ENCODE measurements at places on chromosomes 1 and 21.

DNA sequence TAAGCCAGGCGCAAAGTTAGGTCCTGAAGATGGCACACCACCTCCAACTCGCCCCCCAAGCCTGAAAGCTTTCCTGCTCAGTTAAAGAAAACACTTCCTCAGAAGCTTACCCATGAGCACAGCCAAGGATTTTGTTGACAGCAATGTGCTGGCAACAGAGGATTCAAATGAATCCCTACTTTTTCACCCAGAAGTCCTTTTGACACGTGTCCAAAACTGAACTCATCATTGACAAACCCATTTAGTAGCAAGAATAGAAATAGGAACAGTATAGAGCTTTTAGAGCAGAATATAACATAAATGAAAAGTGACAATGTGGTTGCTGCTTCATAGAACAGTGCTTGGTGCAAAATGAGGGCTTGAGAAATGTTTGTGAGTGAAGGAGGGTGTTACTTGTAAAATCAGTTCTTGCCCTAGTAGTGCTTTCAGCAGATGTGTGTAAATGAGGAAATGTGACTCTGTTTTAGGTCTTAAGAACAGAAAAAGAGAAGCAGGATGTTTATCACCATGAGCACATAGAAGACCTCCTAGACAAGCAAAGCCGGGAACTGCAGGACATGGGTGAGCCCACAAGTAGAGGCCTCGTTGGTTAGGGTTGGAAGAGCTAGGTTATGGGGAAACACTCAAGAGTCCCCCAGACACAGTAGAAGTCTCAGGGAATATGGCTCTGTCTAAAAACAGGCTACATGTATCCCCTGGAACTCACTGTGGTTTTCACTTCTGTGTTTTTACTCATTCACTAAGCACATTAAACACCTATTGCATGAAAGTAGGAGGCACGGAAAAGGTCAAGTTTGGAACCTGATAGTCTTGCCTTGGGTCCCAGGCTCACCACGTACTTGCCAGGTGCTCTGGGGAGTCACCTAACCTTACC is 48.6 kb upstream of the TMEM125 start:
- no peak for DNase-seq

DNA sequence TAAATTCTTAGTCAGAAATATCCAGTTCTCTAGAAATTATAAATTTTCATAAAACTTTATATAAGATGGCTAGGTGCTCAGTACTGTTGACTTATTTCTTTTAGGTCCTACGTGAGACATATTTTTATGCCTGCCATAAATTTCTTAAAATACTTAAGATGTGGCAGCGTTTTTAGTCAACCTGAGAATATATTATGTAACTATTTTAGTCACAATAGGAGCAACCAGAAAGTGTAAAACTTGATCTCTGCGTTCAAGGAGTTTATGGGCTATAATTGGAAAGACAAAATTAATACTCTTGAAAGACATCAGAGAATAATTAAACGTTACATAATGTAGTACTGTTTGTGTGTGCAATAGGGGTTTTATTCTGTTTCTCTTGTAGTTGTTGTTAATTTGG is 24.1 kb upstream of the PGM1 start:
- no peak for DNase-seq

DNA sequence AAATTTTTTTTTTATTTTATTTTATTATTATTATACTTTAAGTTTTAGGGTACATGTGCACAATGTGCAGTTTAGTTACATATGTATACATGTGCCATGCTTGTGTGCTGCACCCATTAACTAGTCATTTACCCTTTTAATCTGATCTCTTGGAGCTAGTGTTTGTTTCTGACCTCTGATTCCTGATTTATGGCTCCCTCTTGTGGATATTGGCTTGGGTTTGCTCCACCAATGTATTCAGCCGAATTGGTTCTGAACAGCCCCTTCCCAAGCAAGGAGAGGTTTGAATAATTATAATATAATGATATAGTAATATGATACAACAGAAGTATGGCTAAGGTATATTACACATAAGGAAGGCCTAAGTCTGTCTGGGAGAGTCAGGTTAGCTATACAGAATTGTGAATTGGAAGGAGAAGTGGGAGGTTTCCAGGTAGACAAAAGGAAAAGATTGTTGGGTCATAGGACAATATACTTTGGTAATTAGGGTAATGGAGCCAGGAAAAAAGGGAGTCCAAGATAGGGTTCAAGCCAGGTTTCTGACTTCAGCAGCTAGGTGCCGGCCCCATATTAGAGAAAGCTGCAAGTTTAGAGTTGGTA is 53.1 kb upstream of the HMCN1 start:
- no peak for DNase-seq

GRCh38 chr1:219708919-219709543 is 96.1 kb upstream of the ZC3H11B start:
- DNase-seq, result no peak

DNA sequence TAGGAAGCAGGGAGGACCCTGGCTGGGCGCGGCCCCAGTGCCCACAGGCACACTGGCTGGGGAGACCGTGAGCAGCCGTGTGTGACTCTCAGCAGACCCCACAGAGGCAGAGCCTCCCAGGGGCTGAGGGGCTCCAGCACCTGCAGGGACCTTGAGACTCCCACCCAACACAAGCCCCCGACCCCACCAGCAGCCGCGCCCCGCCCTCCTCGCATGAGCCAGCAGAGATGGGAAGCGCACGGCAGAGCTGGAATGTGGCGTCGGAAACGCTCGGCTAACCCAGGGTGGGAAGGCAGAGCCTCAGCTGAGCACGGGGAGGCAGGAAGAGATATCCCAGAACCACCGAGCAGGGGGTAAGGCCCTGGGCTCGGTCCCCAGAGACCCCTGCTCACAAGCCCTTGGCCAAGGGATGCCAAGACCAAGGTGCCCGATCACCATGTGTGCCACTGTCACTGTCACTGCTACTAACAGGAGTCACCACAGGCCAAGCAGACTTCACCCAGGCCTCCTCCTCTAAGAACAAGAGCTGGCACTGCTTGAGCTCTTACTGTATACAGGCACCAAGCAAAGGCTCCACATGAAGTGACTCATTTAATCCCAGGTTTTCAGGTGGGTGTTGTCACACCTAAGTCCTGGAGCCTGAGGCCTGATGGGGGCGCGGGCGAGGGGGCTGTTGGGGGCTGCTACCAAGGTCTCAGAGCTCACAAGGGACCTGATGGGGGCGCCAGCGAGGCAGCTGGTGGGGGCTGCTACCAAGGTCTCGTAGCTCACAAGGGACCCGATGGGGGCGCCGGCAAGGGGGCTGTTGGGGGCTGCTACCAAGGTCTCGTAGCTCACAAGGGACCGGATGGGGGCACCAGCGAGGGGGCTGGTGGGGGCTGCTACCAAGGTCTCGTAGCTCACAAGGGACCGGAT is 20.1 kb downstream of the MEGF6 start:
- DNase-seq, result no peak

DNA sequence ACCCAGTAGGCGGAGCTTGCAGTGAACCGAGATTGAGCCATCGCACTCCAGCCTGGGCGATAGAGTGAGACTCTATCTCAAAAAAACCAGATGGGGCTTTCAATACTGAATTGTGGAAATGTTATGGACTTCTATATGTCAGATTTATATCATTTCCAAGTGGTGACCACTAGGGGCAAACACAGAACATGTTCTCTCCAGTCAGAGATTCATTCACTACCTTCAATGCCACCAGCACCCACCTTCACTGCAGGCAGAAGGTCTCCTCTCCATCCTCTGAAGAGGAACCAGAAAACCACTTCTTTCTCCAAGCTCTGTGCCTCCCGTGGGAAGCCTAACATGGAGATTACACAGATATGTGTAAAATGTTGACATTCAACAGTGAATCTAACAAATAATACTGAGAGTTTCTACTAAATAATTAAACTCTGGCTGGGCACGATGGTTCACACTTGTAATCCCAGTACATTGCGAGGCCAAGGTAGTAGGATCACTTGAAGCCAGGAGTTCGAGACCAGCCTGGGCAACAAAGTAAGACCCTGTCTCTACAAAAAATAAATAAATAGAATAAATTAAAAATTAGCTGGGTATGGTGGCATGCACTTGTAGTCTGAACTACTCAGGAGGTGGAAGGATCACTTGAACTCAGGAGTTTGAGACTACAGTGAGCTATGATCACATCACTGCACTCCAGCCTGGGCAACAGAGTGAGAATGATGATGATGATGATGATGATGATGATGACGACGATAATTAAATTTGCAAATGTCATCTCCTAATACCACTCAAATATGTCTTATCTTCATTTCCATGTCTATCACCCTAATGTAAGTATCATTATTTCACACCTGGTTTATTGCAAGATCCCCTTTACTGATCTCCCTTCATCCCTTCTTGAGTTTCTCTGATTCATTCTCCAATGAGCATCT is 151.1 kb downstream of the ZNF281 start:
- DNase-seq, result no peak

- no peak for DNase-seq
Measured at GRCh38 chr1:108512239-108513043, 47.5 kb upstream of the EEIG2 start.

DNA sequence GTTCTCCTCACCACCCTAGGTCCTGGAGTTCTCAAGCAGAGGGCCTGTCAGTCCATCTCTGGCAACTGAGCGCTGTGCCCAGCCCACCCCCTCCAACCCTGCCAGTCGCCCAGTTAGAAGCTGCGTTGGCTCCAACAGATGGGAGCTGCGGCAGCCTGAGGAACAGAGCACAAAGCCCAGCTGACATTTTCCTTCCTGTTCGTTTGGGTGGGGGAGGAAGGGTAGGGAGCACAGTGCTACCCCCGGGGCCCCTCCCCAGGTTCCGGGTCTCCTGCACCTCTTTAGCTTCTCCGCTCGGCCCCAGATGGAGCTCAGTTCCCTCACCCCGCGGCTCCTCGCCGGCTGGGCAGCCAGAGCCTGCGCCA is 1.4 kb downstream of the LRRN2 start:
- no peak for DNase-seq

DNA sequence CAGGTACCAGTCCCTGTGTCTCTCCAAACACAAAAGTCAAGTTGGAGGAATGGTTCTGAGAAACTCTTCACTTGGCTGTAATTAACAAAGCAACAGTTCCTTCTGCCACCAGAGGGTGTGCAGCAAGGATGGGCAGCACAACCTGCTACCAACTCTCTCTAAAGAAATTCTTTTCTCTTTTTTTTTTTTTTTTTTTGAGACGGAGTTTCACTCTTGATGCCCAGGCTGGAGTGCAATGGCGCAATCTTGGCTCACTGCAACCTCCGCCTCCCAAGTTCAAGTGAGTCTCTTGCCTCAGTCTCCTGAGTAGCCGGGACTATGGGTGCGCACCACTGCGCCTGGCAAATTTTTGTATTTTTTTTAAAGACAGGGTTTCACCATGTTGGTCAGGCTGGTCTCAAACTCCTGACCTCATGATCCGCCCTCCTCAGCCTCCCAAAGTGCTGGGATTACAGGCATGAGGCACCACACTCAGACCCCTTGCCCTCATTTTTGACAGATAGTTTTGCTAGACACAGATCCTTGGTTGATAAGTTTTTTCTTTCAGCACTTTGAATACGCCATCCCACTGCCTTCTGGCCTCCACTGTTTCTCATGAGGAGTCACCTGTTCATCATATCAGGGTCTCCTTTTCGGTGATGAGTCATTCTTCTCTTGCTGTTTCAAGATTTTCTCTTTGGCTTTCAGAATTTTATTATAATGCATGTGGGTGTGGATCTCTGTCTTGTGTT is 12.1 kb upstream of the DEGS1 start:
- DNase-seq, result no peak

DNA sequence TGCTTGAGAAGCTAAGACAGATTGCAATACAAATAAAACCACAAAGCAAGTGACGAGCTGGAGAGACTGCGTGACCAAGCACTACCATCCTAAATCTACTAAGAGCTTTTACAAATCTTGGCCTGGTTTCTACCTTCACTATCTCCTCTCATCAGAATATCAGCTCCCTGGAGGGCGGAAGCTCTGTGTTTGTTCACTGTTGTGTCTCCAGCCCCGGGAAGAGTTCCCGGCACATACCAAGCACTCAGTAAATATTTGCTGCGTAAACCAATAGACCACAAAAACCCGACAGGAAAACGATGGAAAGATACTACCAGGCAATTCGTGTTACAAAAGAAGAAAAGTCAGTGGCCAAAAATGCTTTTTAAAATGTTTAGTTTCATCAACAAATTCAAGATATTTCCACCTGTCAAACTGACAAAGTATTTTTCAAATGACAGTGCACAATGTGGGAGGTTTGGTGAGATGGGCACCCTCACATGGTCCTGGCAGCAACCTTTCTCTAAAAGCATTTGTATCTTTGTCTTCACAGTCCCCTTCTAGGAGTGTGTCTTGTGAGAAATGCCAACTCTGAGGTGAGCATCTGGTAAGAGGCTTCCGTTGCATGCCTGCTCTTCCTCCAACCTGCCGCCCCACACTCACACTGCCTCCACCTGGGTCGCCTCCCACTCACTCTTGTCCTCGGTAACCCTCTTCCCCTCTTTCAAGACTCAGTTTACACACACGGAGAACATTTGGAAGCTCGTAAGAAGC is 34.7 kb downstream of the SLC1A7 start:
- no peak for DNase-seq

GRCh38 chr1:7043719-7044535 is 258.7 kb downstream of the CAMTA1 start:
- DNase-seq, result no peak

GRCh38 chr21:37620401-37620800 is 253.8 kb downstream of the DYRK1A start:
- DNase-seq, result no peak

- DNase-seq, result no peak
Measured at GRCh38 chr1:172429331-172430127, 9.0 kb downstream of the C1orf105 start.

- no peak for DNase-seq
Measured at GRCh38 chr21:15130751-15131150, 66.0 kb upstream of the NRIP1 start.

DNA sequence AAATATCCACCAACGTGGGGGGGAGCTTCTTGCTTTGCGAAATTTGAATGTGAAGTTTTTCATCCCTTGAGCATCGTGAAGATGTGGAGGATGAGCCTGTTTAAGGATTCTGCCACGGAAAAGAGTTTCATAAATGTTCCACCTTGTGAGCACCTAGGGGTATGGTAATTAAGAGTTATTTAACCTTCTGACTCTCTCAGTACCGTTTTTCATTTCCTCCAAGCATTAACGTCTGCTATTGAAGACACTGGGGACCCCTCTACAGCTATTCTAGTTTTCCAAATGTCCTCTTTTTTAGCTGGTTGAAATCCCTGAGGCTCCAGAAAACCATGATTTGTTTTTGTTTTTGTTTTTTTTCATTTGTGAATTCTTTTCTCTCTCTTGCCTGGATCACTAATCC is 79.1 kb upstream of the GALNT2 start:
- DNase-seq, result no peak

- no peak for DNase-seq
Measured at GRCh38 chr1:41232305-41232704, 9.8 kb downstream of the SCMH1 start.

- no peak for DNase-seq
Measured at GRCh38 chr1:47178020-47178419, 11.8 kb downstream of the PDZK1IP1 start.

GRCh38 chr1:229859026-229859425 is 208.0 kb upstream of the GALNT2 start:
- DNase-seq, result no peak

DNA sequence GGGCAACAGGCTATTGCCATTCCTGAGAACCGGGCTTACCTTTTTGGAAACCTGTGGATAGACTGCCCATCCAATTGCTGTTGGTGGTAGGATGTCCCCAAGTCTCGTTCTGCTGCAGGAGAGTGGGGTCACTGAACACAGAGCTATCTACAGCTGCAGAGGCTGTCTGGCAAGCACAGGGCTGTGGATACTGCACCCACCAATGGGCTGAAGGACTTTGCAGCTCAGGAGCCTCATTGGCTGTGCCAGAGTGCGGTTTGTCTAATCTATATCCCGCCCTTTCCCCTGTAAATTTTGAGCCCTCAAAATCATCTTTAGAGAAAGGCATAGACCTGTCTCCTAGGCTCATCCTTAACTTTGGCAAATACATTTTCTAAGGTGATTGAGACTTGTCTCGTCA is 15.3 kb downstream of the RNF187 start:
- DNase-seq, result no peak
